ENCODE measurements at places on chromosomes 1 and 21.
A peak's percentile ranks its signal among the peaks of the same experiment; 100 is the strongest.

DNA sequence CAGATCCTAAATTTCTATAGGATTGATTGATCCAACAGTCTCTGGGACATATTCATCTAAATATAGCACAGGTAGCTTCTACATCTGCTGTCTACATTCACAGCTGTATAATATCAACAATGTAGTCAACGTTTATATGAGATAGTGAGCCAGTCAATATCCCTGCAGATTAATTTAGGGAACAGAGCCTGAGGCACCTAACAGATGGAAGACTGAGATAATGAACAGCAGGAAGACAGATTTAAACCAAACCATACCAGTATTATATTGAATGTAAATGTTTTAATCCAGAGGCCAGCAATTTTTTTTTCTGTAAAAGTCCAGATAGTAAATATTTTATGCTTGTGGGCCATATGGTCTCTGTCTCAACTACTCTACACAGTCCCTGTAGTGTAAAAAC is 2072.4 kb downstream of the MRPL39 start:
- no peak for DNase-seq

GRCh38 chr1:10635085-10635896 is 160.5 kb downstream of the PEX14 start:
- no peak for DNase-seq

DNA sequence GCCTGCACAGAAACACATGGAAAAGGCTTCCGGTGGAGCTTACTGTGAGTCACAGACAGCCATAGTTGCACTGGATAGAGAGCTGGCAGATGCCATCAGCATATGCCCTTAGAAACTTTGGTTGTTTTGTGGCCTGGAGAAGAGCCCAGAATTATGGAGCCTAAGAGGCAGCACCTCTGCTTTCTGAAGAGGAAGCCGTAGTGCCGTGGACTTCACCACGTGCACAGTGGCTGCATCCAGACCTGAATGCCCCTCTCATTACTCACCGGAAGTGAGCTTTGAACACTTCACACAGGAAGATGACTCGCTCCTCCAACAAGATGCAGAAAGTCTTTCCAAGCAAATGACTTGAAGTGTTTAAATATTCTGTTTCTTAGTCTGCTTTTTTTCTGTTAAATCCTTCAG is 28.4 kb downstream of the JUN start:
- no peak for DNase-seq

DNA sequence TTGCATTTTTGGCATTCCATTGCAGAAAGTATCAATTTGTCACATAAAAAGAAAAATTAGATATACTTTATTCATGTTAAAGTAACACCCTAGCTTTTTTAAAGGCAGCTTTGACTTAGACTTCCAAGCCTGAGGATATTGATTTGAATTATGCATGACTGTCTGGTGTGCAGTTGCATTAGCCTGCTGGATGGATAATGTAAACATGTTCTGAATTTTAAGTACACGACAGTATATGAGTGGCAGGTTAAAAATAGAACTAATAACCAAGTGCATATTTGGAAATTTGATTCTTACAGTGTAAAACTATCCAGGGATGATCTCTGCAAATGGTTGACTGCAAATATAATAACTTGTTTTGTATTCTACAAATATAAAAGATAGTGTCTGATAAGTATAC is 124.0 kb downstream of the SYT14 start:
- DNase-seq = no peak

DNA sequence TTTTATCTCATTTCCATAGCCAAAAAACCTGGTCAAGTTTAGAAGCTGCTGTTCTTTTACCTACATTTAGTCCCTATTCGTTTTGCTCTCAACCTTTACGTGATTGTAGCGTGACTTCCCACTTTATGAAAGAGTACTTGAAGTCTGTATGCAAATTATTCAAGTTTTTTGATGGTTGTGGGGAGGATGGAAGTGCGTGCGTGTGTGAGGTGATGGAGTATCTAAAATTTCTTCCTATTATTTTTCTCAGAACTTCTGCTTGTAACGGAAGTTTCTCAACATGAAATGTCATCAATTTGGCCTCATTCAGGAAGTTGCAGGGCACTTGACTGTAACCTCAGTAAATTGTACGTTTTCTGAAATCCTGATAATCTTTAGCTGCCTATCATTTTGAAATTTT is 64.0 kb downstream of the SAMSN1 start:
- DNase-seq = no peak

- no peak for DNase-seq
These were observed 45.1 kb downstream of the CAPN8 start for GRCh38 chr1:223620297-223620897.

DNA sequence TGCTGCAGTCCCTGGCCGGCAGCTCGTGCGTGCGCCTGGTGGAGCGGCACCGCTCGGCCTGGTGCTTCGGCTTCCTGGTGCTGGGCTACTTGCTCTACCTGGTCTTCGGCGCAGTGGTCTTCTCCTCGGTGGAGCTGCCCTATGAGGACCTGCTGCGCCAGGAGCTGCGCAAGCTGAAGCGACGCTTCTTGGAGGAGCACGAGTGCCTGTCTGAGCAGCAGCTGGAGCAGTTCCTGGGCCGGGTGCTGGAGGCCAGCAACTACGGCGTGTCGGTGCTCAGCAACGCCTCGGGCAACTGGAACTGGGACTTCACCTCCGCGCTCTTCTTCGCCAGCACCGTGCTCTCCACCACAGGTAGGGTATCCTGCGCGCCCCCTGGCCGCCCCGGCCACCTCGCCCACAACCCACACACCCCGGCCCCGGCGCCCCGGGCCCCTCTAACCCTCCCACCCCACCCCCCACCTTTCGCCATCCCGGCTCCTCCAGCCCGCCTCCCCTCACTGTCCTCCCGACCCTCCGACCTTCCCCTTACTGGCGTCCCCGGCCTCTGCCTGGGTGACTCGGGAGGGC is 352 bp downstream of the KCNK1 start:
- DNase-seq = peak; percentile 48

GRCh38 chr1:245582026-245582425 is 427.2 kb downstream of the KIF26B start:
- no peak for DNase-seq

GRCh38 chr1:162548170-162548569 is 13.4 kb upstream of the UAP1 start:
- DNase-seq = no peak

DNA sequence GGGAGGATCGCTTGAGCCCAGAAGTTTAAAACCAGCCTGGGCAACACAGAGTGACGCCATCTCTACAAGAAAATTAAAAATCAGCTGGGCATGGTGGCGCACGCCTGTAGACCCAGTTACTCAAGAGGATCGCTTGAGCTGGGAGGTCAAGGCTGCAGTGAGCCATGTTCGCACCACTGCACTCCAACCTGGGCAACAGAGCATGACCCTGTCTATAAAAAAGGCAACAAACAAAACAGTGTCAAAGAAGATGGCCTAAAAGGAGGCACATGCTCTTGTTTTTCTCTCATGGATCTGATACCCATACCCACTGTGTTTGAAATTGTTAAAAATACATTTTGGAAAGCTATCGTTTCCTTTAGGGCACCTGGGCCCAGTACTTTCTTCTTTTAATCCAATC is 191.7 kb downstream of the SLC45A1 start:
- DNase-seq = no peak

GRCh38 chr1:205356440-205357139 is at the start of gene KLHDC8A:
KLHDC8A (minus strand) TSS chr1:205356922; CDS start chr1:205343604, 13,318 bp downstream.
- DNase-seq = peak; percentile 44

GRCh38 chr1:28046716-28047115 is 41.7 kb downstream of the EYA3 start:
- DNase-seq = no peak

DNA sequence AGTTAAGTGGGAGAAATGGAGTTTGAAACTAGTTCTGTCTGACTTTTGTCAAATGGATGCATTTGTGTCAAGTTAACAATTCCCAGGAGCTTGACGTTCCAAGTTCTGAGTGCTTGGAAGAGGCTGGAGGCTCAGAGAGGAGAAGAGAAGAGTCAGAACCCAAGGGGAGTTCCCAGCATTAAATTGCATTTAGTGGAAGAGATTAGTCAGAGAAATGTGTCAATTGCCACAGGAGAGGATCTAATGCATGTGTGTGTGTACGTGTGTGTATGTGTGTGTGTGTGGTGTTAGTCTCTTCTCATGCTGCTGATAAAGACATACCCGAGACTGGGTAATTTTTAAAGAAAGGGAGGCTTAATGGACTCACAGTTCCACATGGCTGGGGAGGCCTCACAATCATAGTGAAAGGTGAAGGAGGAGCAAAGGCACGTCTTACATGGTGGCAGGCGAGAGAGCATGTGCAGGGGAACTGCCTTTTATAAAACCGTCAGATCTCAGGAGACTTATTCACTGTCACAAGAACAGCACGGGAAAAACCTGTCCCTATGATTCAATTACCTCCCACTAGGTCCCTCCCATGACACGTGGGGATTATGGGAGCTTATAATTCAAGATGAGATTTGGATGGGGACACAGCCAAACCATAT is 101.5 kb upstream of the TMEM51 start:
- no peak for DNase-seq

Measured in renal cortex interstitium (tissue), 15 donors.